B cell (primary cell): ENCODE measurements at places on chromosomes 6 and 20. TPM values are rescaled to one million over a fixed set of nuclear protein-coding genes. Genes with fewer than 3 reads are reported as not detected.

The CTSZ gene
- total RNA-seq, result 319 and 322 TPM in 2 replicates

The TREM2 gene
- not detected in 2 replicates for total RNA-seq

GRCh38 chr20:47985092-47985850 is 200.0 kb upstream of the SULF2 start:
- no peaks in the 10 kb centered on the region for H3K27me3 ChIP-seq
- no peaks in the 10 kb centered on the region for H3K36me3 ChIP-seq
- H3K4me3 ChIP-seq, result no peak overlapping the region

The FABP7 gene
- total RNA-seq, result not detected in 2 replicates

- no peak for DNase-seq
- H3K27me3 ChIP-seq, result no peaks in the 10 kb centered on the region
- no peaks in the 10 kb centered on the region for H3K36me3 ChIP-seq
- peaks cover 13% of the 10 kb centered on the region for H3K4me1 ChIP-seq
Measured at GRCh38 chr20:51187261-51187660, 164.4 kb upstream of the KCNG1 start.

DNA sequence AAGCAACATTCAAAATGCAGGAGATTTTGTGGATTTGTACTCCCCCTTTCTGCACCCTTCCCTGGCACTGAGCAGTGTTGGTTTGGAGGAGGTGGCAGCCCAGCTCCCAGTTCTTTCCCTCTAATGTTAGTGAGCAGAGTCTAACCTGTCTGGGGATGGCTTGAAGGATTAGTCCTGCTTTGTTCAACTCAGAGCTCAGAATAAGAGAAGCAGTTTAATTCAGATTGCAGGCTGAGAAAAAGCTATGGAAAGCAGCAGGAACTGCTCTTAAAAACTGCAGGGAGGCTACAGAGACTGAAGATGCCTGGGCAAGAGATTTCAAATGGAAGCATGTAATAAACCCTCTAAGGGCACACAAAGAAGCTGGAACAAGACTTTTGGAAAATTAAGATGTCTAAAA is 223.4 kb upstream of the GGTLC1 start:
- no peaks in the 10 kb centered on the region for H3K4me1 ChIP-seq
- no peak for DNase-seq
- no peak overlapping the region for H3K4me3 ChIP-seq
- H3K27me3 ChIP-seq, result peaks cover 19% of the 10 kb centered on the region

The GJA1 gene
- total RNA-seq, result not detected in 2 replicates

The CALHM6 gene
- total RNA-seq, result 29.6 and 30.6 TPM in 2 replicates

GRCh38 chr6:17980329-17980728 is 7.1 kb downstream of the KIF13A start:
- H3K4me1 ChIP-seq, result peaks cover 4% of the 10 kb centered on the region
- no peak overlapping the region for H3K27ac ChIP-seq
- no peak overlapping the region for H3K4me3 ChIP-seq
- H3K27me3 ChIP-seq, result no peaks in the 10 kb centered on the region
- DNase-seq, result peak; percentile 22

DNA sequence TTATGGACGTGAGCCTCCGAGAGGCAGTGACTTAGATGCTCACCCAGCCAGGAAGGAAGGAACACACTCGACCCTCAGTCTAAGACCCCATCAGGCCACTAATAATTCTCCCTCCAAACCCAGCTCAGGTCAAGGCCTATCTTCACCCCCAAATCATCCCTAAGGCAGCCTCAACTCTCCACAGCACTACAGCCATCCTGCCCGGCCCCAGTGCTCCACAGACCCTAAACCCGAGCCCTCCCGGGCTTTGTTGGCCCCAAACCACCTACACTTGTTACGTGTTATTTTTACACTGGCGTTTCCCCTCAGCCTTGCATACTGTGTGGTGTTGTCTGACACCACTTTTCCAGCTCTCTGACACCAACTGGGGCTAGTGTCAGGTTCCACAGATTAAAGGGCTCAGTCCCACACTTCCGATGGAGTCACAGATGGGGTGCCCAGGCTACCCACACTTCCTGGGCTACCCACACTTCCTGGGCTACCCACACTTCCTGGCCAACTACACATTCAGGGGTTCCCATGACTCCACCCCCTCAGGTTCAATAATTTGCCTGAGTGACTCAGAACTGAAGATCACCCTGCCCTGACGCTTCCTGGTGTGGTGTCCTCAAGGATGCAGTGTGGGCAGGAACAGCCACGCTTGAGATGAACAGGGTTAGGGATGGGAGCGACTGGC is 25.3 kb downstream of the RBCK1 start:
- H3K27me3 ChIP-seq, result no peaks in the 10 kb centered on the region
- peak overlapping the region; percentile 51 for H3K27ac ChIP-seq
- H3K4me1 ChIP-seq, result peaks cover 22% of the 10 kb centered on the region
- DNase-seq, result peak; percentile 49
- H3K36me3 ChIP-seq, result peaks cover 50% of the 10 kb centered on the region

The TCF15 gene
- not detected in 2 replicates for total RNA-seq

DNA sequence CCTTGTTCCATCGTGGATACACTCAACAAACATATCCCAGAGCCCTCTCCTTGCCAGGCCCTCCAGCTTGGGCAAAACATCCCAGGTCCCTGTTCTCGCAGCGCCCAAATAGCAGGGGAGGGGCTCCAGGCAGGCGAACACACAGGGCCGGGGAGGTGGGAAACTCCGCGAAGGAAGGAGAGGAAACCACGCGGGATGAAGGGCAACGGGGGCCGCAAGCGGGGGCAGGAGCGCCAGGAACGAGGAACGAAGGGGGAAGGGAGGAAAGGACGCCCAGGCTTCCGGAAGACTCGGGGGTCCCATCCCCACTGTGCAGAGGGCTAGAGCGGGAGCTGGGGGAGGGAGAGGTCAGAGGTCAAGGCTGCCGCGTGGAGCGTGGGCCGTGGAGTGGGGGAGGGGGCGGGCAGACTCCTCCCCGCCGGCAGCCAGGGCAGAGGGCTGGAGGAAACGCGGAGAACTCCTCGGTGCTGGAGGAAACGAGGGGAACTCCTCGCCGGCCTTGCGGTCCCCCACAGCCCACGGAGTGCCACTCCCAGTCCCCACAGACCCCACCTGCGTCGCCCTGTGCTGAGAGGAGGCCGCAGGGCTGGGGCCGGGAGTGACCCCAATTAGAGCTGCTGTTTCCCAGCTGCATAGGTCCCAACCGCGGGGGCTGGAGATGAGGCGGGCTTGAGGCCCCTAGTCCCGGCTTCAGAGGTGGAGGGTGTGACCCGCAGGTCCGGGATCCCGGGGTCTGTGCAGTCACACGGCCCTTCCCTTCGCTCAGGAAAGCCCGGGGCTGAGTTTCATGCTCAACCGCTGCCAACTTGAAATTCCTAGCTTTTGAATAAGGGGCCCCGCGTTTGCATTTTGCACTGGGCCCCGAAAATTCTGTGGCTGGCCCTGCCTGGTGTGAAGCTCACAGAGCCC is 1.2 kb upstream of the RBM38 start:
- peak overlapping the region; percentile 90 for H3K27ac ChIP-seq
- H3K36me3 ChIP-seq, result peaks cover 31% of the 10 kb centered on the region
- peaks cover 54% of the 10 kb centered on the region for H3K4me1 ChIP-seq
- no peaks in the 10 kb centered on the region for H3K27me3 ChIP-seq

The HLA-DPB1 gene
- total RNA-seq, result 1,068 and 1,104 TPM in 2 replicates

DNA sequence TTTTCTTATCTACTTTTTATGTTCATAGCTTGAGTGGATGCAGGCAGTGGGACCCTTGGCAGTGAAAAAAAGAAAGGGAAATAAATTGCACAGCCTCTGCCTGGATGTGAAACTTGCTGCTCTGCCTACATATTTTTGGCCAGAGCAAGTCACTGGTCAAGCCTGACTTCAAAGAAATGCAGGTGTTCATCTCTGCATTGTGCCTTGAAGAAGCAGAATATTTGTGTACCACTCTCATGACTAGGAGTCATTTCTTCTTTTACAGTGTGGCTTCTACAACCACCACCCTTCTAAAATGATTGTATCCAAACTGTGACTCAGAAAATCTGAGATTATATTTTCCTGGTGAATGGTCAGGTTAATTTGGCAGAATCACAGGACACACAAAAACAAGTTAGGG is 2.5 kb upstream of the KATNA1 start:
- H3K4me1 ChIP-seq, result peaks cover 17% of the 10 kb centered on the region
- no peak overlapping the region for H3K27ac ChIP-seq
- H3K4me3 ChIP-seq, result no peak overlapping the region
- H3K27me3 ChIP-seq, result no peaks in the 10 kb centered on the region

The CFB gene
- not detected in 2 replicates for total RNA-seq

- no peaks in the 10 kb centered on the region for H3K36me3 ChIP-seq
- DNase-seq, result no peak
- no peaks in the 10 kb centered on the region for H3K27me3 ChIP-seq
Measured at GRCh38 chr20:10763112-10763511, 89.3 kb upstream of the JAG1 start.

The MYLK2 gene
- total RNA-seq, result not detected in 2 replicates

The GPR6 gene
- total RNA-seq, result not detected in 2 replicates

- no peaks in the 10 kb centered on the region for H3K27me3 ChIP-seq
- H3K4me3 ChIP-seq, result no peak overlapping the region
- H3K4me1 ChIP-seq, result peaks cover 76% of the 10 kb centered on the region
- H3K36me3 ChIP-seq, result peaks cover 57% of the 10 kb centered on the region
Measured at GRCh38 chr6:32933661-32934085, 7.2 kb downstream of the HLA-DMB start.

GRCh38 chr20:19874040-19874727 is 116.1 kb downstream of the RIN2 start:
- H3K4me3 ChIP-seq, result no peak overlapping the region
- peaks cover 5% of the 10 kb centered on the region for H3K4me1 ChIP-seq
- DNase-seq, result no peak
- H3K27me3 ChIP-seq, result no peaks in the 10 kb centered on the region

The SEMG1 gene
- total RNA-seq, result not detected in 2 replicates

The DEFB124 gene
- not detected in 2 replicates for total RNA-seq

DNA sequence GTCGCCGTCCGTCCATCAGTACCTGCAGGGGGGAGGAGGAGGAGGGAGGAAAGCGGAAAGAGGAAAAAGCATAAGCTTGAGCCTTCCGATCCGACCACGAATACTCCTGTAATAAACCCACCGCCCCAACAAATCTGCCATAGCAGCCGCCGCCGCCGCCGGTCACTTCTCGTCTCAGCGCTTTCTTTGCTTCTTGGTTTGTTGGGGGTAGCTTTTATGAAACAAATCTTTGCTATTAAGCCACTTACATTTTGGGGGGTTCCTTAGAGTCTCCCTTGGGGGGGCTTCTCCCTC is 277 bp downstream of the ADGRB3 start:
- H3K27me3 ChIP-seq, result peaks cover 16% of the 10 kb centered on the region
- no peaks in the 10 kb centered on the region for H3K36me3 ChIP-seq
- no peak for DNase-seq
- no peak overlapping the region for H3K27ac ChIP-seq
- H3K4me1 ChIP-seq, result peaks cover 20% of the 10 kb centered on the region
- no peak overlapping the region for H3K4me3 ChIP-seq

The MDC1 gene
- total RNA-seq, result 69.3 and 87.4 TPM in 2 replicates

The SLC22A2 gene
- not detected in 2 replicates for total RNA-seq

DNA sequence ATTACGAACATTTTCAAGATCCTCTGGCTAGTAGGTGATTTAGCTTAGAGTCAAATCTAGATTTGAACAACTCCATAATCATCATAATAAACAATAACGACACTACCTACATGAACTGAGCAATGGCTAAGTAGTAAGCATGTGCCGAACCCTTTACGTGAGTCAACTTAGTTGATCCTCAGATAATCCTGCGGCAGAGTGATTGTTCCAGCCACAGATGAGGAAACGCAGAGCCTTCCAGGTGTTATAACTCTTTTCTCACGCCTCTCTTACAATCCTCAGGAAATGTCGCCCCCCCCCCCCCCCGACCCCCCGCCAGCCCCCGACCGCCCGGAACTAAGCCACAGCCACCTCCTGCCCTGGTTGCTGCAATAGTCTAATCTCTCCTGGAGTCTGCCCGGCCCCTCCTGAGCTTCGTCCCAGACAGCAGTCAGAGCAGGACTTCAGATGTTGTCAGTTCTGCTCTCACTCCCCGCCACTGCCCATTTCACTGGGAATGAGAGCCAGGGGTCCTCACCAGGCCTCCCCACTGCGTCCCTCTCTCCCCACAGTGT is 141.5 kb upstream of the AGPAT4 start:
- H3K4me3 ChIP-seq, result no peak overlapping the region
- H3K27ac ChIP-seq, result no peak overlapping the region
- H3K36me3 ChIP-seq, result no peaks in the 10 kb centered on the region
- no peak for DNase-seq
- no peaks in the 10 kb centered on the region for H3K27me3 ChIP-seq

GRCh38 chr6:42225029-42225339 is 7.3 kb upstream of the MRPS10 start:
- H3K4me1 ChIP-seq, result no peaks in the 10 kb centered on the region
- no peaks in the 10 kb centered on the region for H3K27me3 ChIP-seq
- DNase-seq, result no peak
- H3K36me3 ChIP-seq, result no peaks in the 10 kb centered on the region
- no peak overlapping the region for H3K27ac ChIP-seq

DNA sequence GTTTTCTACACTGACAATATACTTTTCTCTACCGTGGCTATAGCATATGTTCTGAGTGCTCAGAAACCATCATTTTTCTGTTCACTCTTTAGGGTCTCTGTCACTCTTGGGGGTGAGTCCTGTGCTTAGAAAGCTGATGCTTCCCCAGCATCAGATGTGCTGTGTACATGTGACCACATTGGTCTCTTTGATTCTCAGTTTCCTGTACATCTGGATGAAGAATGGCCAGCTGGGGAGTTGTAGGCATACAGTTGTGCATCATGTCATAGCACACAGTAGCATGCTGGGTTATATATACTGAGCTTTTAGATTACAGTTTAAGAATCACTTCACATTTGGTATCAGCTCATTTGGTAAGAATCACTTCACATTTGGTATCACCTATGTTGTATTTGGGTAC is 238.6 kb upstream of the PREP start:
- H3K27ac ChIP-seq, result no peak overlapping the region
- DNase-seq, result no peak
- no peaks in the 10 kb centered on the region for H3K4me1 ChIP-seq
- no peaks in the 10 kb centered on the region for H3K36me3 ChIP-seq
- no peaks in the 10 kb centered on the region for H3K27me3 ChIP-seq

DNA sequence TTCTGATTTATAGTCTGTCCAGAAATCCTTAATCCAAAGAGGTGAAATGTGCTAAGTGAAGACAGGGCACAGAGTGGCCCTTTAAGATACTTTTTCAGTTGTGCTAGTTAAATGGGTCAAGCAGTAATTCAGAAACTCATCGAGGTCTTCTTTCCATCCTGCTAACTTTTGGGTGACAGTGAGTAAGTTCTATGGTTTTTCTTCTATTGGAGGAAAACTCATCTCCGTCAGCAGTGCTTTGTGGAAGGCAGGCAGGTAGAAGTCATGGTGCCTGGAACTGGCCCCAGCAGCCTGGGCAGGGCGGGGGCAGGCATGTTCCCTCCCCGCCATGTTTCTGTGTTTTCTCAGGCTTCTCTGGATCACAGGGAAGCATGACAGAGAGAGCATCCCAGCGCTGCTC is 66.5 kb upstream of the SCP2D1 start:
- no peak overlapping the region for H3K27ac ChIP-seq
- DNase-seq, result no peak
- no peak overlapping the region for H3K4me3 ChIP-seq
- no peaks in the 10 kb centered on the region for H3K4me1 ChIP-seq
- peaks cover 11% of the 10 kb centered on the region for H3K36me3 ChIP-seq

The HUS1B gene
- 2.9 and 4.1 TPM in 2 replicates for total RNA-seq
